ENCODE measurements at places on chromosomes 6 and 20.
A peak's percentile ranks its signal among the peaks of the same experiment; 100 is the strongest.

- H3K4me3 ChIP-seq = no peak overlapping the region
- no peak overlapping the region for H3K27ac ChIP-seq
- peaks cover 25% of the 10 kb centered on the region for H3K27me3 ChIP-seq
- DNase-seq = no peak
- no peaks in the 10 kb centered on the region for H3K36me3 ChIP-seq
- H3K4me1 ChIP-seq = peaks cover 6% of the 10 kb centered on the region
These were observed 2.7 kb downstream of the SLC32A1 start for GRCh38 chr20:38726804-38727606.

- H3K27ac ChIP-seq = no peak overlapping the region
- 0 out of 2 replicates have a peak, but pooled peaks cover 5% of the 10 kb centered on the region for H3K27me3 ChIP-seq
- DNase-seq = no peak
- H3K36me3 ChIP-seq = no peaks in the 10 kb centered on the region
- no peak overlapping the region for H3K4me3 ChIP-seq
These were observed 153.4 kb downstream of the SYNDIG1 start for GRCh38 chr20:24622856-24623255.

GRCh38 chr6:92043777-92044176 lies 1375.6 kb downstream of the EPHA7 start:
- H3K4me3 ChIP-seq = no peak overlapping the region
- H3K36me3 ChIP-seq = no peaks in the 10 kb centered on the region
- DNase-seq = no peak
- no peaks in the 10 kb centered on the region for H3K27me3 ChIP-seq
- no peaks in the 10 kb centered on the region for H3K4me1 ChIP-seq
- H3K27ac ChIP-seq = no peak overlapping the region

GRCh38 chr6:3385660-3386151 lies 71.1 kb downstream of the SLC22A23 start:
- no peak for DNase-seq
- H3K27ac ChIP-seq = no peak overlapping the region
- no peaks in the 10 kb centered on the region for H3K36me3 ChIP-seq
- H3K4me1 ChIP-seq = no peaks in the 10 kb centered on the region

- DNase-seq = no peak
- H3K27ac ChIP-seq = 0 out of 2 replicates have a peak overlapping the region, but pooled peaks have one; percentile 12
- no peaks in the 10 kb centered on the region for H3K27me3 ChIP-seq
- no peak overlapping the region for H3K4me3 ChIP-seq
These were observed 63.5 kb downstream of the RIN2 start for GRCh38 chr20:19821606-19822005.

Data from Panc1 (cell line).